Fibroblast of villous mesenchyme (primary cell): ENCODE measurements at places on chromosomes 4 and X.

GRCh38 chrX:110374559-110374958, 15.9 kb downstream of the RTL9 start:
- DNase-seq = no peak

- DNase-seq = no peak
Measured at GRCh38 chr4:11009281-11009680, 324.7 kb upstream of the CLNK start.

DNA sequence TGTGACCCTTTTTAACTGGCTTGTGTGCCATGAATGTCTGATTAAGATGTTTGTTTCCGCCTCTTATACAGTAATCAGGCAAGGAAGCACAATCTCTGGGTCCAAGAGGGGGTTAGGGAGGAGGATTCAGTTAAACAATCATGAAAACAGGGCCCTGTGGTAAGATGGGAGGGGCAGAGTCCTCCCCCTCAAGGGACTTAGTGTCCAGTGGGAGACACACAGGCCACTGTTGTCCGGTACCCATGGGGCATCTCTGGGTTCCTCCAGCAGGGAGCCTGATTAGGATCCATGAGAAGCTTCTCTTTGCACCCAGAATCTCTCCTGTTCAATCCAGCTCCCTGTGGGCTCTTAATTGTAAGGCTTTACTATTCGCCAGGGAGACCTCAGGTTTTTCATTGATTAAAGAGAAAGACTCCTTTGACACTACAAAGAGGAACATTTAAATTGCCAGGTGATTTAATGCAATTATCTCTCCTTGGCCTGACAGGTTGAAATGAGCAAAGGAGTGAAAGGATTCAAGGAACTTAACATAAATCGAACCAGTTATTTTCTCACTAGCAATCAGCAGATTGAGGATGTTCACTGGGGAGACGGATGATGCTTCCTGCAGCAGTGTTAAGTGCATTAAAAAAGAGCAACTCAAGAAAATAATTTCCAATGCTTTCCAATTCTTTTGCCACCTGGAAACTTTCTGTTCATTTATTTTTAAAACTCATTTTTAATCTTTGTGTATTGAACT, 225.4 kb downstream of the PTTG2 start:
- DNase-seq = no peak

DNA sequence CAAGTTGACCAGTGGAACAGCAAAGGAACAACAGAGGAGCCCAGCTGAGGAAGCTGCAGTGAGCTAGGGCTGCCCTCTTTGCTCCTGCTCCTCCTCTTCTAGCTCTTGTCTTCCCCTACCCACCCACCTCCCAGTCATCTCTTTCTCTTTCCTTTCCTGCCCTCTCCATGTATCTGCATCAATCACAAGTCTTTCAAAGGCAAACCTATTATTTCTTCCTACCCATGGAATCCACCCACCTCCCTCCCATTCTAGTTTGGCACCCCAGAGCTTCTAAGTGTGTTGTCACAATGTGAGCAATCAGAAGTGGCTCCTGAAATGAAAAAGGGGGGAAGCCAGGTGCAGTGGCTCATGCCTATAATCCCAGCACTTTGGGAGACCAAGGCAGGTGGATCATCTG, 69.3 kb downstream of the TSC22D3 start:
- no peak for DNase-seq

- DNase-seq = peak; percentile 92
Measured at GRCh38 chr4:212438-213188, 88.3 kb downstream of the ZNF718 start.

- peak; percentile 72 for DNase-seq
Measured at GRCh38 chr4:99403380-99404184, 31.6 kb downstream of the ADH7 start.

- DNase-seq = no peak
Measured at GRCh38 chrX:79147477-79147876, 3.0 kb downstream of the GPR174 start.

- DNase-seq = no peak
Measured at GRCh38 chr4:95432466-95432865, 116.3 kb downstream of the UNC5C start.

DNA sequence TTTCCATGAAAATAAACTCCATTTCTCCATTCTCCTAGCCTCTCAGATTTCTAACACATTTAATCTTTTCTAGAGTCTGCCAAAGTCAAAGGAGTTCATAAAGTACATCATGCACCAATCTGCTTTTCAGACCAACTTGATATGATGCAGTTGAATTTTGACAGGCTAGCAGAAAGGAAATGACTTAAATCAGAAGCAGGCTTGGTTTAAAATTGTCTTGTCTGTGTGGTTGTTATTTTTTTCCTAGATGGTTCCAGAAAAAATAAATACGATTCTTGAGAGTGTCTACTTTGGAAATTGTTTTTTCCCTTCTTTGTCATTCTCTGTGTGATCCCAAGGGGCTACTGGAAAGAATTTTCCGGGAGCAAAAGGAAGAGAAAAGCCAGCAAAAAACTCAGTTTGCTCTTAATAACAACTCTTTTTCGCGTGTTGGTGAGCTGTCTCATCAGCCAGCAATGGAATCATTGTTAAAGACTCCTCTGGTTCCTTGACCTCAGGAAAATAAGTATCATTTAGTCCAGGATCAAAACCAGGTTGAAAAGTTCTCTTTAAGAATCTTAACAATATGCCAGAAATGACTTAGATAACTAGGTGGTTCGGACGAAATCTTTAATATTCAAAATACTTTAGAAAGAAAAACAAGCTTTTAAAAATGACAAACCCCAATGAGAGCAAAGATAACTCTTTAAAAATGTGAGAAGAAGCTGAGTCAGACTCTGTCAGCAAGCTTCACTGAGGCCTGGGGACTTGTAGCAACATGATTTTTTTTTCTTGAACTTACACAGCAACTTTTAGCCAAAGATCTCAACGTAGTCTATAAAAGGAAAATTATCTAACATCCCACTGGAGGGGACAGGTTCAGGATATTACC, 49.7 kb upstream of the GAB1 start:
- peak; percentile 48 for DNase-seq

DNA sequence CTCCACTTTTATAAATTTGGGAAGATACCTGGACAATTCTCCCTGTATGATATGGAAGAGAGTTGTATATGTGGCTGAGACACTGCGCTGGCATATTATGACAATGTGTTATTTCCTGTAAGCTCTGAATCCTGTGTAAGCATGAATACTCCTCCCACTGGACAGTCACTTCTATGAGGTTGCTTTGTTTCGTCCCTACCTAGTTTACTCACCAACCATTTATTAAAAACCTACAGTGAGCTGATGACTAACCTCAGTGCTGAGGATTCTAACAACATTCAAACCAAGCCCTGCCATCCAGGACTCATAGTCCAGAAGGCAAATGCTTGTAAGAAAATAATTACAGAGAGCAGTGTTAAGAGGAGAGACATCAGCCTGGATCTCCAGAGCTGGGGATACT, 1632.9 kb upstream of the TENM3 start:
- no peak for DNase-seq

GRCh38 chr4:174122705-174123104, 160.8 kb downstream of the FBXO8 start:
- peak; percentile 78 for DNase-seq

GRCh38 chr4:101197350-101197749, 150.0 kb downstream of the PPP3CA start:
- no peak for DNase-seq

- DNase-seq = peak; percentile 38
Measured at GRCh38 chr4:157043131-157043530, 32.8 kb upstream of the GLRB start.

GRCh38 chr4:23929248-23929647, 39.4 kb upstream of the PPARGC1A start:
- no peak for DNase-seq
